Astrocyte of the hippocampus (primary cell): ENCODE measurements at places on chromosomes 3 and 15.

DNA sequence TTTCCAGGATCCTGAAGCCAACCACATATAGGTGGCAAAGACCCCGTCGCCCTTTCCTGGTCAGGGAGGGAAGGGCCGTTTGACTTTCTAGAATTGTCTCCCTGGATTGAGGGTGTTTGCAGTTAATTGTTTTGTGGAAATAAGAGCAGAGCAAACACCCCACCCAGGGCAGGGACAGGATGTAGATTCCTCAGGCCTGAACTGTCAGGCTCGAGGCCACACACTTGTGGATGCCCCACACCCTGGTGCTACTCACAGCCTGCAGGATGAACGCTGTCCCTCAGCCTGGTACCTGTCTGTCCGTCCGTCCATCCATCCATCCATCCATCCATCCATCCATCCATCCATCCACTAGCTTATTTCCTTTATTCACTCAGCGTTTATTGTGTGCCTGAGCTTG, 29.9 kb upstream of the FLNB start:
- DNase-seq = no peak

DNA sequence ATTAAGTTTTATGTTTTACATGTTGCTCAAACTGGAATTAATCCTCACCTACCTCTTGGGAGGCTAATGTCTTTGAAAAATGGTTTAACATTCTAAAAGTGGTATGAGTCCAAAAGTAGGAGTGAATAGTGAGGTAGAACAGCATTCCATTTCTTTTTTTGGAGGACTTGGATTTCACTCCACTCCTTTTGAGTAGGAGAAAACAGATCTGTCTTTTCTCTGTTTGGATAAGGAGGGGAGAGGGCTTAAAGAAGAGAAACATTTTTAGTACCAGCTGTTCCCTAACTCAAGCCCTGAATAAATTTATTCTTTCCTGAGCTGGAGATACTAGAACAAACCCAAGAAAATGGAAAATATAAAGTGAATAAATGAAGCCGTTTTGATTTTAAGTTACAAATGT, 687.9 kb downstream of the MECOM start:
- DNase-seq = no peak

- DNase-seq = peak; percentile 27
Measured at GRCh38 chr3:71288269-71288930, 295.1 kb downstream of the FOXP1 start.

DNA sequence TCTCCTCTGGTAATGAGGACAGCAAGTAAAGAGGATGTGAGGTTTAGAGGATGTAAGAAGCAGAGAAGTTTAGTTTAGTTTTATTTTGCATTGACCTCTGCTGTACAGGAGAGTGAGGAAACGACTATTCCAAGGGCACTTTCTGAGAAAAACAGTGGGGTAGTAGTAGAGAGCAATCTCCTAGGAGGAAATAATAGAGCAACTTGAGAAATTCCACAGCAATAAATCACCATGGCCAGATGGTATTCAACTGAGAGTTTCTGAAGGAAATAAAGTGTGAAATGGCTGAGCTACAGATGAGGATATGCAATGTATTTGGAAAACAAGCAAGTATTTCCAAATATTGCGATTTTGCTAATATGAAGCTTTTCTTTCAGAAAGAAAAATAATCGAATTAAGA, 118.9 kb downstream of the DPH6 start:
- peak; percentile 70 for DNase-seq

GRCh38 chr15:27820232-27820631, 278.9 kb downstream of the OCA2 start:
- peak; percentile 68 for DNase-seq

DNA sequence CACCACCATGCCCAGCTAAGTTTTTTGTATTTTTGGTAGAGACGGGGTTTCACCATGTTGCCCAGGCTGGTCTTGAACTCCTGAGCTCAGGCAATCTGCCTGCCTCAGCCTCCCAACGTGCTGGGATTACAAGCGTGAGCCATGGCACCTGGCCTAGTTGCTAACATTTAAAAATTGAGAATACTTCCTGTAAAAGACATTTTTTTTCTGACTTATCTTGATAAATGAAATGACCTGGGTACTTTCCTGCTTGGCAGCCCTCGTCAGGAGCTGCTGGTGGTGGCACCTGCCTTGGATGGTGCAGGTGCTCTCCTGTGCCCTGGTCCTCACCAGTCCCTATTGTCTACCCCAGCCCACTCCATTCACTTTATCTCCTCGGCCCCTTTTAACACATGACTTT, 66.8 kb upstream of the FOXP1 start:
- DNase-seq = no peak

DNA sequence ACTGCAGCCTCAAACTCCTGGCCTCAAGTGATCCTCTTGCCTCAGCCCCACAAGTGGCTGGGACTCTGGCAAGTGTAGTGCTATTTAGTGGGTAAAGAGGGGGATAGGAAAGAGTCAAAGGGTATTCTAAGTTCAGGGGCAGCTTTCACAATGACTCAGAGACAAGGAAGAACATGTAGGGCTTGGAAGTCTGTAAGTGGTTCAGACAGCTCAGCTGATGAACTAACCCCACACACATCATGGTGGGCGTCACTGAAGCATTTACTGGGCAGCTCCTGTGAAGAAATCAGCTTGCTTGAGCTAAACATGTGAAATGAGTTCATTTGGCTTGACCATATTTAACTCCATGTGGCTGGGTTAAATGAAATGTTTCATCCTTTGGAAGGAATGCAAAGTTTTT, 34.6 kb upstream of the THSD4 start:
- DNase-seq = peak; percentile 55

DNA sequence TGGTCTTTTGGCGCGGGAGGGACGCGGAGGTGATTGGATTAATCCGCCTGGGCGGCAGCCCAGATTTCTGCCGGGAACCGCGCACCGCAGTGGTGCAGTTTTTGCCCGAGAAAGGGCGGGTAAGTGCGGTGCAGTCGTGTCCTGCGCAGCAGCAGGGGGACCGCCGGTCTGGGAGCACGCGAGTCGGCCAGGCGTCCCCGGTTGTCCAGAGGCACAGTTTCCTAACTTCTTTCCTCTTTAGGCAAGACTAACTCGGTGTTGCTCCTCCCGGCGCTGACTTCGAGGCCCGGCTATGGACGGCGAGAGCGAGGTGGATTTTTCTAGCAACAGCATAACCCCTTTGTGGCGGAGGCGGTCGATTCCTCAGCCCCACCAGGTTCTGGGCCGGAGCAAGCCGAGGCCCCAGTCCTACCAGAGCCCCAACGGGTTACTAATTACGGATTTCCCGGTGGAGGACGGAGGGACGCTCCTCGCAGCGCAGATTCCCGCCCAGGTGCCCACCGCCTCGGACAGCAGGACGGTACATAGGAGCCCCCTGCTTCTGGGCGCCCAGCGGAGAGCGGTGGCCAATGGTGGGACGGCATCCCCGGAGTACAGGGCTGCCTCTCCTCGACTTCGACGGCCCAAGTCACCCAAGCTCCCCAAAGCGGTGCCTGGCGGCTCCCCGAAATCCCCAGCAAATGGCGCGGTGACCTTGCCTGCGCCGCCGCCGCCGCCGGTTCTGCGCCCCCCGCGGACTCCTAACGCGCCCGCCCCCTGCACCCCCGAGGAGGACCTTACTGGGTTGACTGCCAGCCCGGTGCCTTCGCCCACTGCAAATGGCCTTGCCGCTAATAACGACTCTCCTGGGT, 736 bp downstream of the ARHGEF26 start:
- DNase-seq = peak; percentile 67

GRCh38 chr3:47113669-47114365, 50.1 kb downstream of the SETD2 start:
- peak; percentile 55 for DNase-seq

DNA sequence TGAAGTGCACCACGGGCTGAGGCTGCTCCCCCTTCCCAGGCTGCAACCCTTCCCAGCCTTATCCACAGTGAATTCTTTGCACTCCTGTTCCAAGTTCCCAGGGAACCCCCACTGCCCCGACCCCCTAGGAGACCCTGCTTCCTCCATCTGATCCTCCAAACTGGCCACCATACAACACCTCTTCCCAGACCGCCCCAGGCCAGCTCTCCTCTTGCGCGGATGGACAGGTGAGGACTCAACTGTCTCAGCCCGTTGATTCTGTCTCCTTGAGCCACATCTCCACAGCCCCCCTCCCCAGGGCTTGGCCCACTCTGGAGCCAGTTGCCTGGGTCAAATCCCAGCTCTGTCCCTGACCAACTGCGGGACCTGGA, 21.7 kb downstream of the GRIP2 start:
- DNase-seq = no peak

DNA sequence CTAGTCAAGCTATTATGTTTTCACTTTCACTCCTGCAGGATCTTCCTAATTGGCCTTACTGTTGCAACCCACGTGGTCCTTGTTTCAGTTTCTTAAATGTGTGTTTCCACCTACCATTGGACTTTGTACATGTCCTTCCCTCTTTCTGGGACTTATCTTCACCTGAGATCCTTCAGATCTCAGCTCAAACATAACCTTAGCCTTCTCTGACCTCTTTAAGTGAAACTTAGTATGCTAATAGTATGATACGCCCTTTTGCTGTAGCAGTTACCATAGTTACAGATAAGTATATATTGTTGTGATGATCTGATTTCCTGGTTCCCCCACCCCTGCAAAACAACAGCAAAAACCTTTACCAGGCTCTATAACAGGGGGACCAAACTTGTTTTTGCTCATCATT, 35.2 kb downstream of the U2SURP start:
- DNase-seq = no peak

DNA sequence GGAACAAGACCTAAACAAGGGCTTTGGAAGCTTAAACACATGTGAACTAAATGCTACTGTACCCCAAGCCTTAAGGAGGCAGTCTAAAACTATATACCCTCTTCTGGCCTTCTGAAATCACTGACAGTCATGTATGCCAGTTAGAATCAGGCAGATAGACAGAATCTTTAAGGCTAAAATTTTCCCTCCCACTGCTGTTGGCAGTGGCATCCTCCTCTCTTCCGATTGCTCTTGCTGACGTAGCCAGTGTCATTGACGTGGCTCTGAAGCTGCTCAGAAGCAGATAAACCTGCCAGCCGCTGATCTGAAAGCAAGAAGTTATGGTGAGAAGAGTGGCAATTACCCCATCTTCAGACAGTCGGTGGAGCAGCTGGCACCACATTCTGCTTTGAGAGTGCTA, 3.3 kb downstream of the RYR3 start:
- DNase-seq = no peak

- no peak for DNase-seq
Measured at GRCh38 chr15:74543583-74543982, 2.6 kb downstream of the ARID3B start.

- DNase-seq = peak; percentile 37
Measured at GRCh38 chr3:146117406-146118285, 43.3 kb downstream of the PLOD2 start.

GRCh38 chr3:185470323-185470722, 28.5 kb downstream of the TMEM41A start:
- DNase-seq = no peak

- DNase-seq = peak; percentile 69
Measured at GRCh38 chr3:115040673-115041286, 106.3 kb downstream of the ZBTB20 start.

- no peak for DNase-seq
Measured at GRCh38 chr3:42591811-42592210, 1.2 kb downstream of the SS18L2 start.

DNA sequence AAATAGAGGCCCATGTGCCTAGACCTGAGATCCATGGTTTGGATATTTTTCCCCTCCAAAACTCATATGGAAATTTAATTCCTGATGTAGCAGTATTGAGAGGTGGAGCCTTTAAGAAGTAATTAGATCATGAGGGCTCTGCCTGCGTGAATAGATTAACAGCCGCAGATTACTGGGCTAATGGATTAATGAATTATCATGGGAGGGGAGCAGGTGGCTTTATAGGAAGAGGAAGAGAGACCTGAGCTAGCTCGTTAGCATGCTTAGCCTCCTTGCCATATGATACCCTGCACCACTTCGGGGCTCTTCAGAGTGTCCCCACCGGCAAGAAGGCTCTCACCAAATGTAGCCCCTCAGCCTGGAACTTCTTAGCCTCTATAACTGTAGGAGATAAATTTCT, 15.8 kb downstream of the ARHGEF26 start:
- no peak for DNase-seq

GRCh38 chr3:72533591-72534473, 314.4 kb downstream of the SHQ1 start:
- no peak for DNase-seq

- DNase-seq = no peak
Measured at GRCh38 chr3:31754575-31755278, 222.0 kb downstream of the STT3B start.

DNA sequence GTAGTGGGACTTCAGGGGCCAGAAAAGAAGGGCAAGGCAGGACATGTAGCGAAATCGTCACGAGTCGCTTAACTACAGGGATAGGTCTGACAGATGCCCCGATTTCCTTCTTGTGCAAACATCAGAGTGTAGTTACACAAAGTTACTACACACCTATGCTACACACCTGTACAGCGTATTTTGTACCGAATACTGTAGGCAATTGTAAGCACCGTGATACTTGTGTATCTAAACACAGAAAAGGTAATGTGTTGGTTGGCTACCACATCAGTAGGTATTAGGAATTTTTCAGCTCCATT, 515 bp upstream of the MTHFS start:
- no peak for DNase-seq

DNA sequence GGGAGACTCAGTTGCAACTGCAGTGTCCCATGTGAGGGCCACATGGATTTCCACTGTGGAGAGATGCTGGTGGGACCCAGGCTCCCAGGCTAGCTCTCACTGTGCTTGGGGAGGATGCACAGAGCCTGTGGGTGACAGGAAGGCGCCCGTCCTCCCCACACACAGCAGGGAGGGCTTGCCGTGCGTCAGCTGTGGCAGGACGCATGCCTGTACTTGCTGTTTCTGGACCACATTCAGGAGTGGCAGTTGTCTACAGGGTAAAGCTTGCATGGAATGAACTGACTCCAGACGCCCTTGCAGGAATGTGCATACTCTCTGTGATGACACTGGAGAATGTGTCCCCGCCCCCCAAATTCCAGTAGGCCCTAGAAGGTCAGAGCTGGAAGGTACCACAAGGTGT, 63.8 kb upstream of the SNRPA1 start:
- peak; percentile 34 for DNase-seq

DNA sequence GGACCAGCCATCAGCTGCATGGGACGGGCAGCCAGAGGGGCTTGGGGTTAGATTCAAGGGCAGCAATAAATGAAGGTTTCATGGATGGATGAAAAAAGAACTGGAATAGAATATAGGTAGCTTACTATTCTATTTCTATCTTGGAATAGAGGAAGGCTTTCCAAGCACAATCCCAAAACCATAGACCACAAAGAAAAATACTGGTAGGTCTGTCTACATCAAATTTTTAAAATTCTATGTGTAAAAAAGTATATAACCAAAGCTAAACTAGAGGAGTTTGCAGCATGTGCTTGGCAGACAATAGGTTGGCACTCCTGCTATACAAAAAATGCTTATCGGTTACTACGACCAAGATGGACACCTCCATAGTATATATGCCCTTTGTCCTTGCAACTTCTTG, 7.2 kb upstream of the FBLN2 start:
- peak; percentile 45 for DNase-seq

- DNase-seq = peak; percentile 94
Measured at GRCh38 chr3:34947834-34948233, 691.5 kb upstream of the ARPP21 start.

DNA sequence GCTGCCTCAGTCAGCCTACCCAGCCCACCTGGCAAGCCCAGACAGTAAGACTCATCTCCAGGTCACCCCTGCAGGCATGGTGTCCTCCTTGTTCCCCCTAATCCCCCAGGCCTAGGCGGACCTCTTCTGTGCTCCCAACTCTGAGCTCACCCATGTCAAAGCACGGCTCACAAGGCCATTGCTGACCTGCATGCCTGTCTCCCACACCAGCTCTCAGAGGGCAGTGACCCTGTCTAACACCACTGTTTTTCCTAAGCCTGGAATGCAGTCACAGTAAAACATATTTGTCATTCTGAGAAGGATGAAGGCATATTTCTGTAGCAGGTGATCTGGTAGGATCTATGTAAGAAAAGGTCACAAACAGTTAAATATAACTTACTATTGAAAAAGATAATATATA, 110.3 kb upstream of the HACD2 start:
- no peak for DNase-seq
